Umbilical cord (tissue), 2 donors: ENCODE measurements at places on chromosomes 13 and 19. TPM values are rescaled to one million over a fixed set of nuclear protein-coding genes. Genes with fewer than 3 reads are reported as not detected.

The KCNN4 gene
- total RNA-seq: 6.3 TPM

The SHC2 gene
- 11.1 TPM for total RNA-seq

DNA sequence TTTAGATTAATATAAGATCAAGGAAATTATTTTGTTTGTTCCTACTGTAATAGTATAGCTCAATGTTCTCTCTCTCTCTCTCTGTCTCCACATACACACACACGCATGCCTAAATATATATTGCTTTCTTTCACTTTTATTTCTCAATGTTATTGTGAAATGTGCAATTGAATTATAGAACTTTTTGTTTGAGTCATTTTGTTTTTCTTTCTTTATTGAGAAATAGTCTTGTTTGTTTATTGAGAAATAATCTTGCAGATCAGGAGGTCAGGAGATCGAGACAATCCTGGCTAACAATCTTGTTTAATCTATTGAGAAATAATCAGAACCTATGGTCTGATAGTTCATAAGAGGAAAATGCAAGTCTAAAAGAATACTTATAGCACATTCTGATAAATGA, 1581.3 kb downstream of the EFNB2 start:
- DNase-seq: no peak

DNA sequence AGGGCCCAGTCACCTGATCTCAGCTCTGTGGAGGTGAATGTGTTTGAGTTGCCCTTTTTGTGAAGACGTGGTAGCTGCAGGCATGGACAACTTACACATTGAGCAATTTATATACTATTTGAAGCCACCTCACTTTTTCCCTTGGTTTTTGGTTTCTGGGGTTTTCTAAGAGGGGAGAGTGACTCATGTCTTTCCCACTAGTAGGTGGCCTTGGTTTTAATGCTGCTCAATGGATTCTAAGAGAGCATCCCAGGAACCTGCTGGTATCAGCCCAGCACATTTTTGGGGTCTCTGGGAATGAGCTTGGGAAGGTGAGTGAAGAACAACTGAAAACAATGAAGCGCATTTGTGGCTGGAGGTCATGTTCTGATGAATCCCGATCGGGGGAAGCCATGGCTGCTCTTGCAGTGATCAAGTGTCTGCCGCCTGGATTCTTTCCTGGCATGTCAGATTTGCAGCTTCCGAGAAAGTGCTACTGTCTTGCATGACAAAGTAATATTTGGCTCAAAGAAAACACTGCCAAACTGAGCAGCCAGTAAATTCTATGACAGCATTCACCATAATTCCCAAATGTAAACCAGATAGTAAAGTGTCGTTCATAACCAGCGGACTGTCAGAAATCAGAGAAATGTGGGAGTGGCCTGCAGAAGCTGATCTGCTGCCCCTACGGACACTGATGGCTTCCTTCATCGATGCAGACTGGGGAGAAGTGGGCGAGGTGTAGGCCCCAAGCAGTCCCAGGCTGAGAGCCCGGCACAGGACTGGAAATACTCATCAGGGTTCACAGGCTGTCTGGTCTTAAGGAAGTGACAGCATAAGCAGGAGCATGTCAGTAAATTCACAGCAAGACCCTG, 98.7 kb downstream of the COL4A2 start:
- DNase-seq: peak; percentile 58
